ENCODE measurements at places on chromosomes 13 and 19.

DNA sequence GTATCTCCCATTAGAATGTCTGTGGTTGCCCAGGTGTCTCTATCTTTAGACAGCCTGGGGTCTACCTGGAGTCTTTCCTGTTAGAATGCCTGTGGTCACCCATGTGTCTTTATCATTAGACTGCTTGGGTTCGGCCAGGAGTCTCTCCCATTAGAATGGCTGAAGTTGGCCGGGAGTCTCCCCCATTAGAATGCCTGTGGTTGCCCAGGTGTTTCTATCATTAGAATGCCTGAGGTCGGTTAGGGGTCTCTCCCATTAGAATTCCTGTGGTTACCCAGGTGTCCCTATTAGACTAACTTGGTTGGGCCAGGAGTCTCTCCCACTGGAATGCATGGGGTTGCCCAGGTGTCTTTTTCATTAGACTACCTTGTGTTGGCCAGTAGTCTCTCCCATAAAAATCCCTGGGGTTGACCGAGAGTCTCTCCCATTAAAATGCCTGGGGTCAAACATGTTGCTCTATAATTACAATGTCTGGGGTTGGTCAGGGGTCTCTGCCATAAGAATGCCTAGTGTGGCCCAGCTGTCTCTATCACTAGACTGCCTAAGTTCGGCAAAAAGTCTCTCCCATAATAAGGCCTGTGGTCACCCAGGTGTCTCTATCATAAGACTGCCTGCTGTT lies 1448.7 kb downstream of the UQCRFS1 start:
- no peak for DNase-seq

DNA sequence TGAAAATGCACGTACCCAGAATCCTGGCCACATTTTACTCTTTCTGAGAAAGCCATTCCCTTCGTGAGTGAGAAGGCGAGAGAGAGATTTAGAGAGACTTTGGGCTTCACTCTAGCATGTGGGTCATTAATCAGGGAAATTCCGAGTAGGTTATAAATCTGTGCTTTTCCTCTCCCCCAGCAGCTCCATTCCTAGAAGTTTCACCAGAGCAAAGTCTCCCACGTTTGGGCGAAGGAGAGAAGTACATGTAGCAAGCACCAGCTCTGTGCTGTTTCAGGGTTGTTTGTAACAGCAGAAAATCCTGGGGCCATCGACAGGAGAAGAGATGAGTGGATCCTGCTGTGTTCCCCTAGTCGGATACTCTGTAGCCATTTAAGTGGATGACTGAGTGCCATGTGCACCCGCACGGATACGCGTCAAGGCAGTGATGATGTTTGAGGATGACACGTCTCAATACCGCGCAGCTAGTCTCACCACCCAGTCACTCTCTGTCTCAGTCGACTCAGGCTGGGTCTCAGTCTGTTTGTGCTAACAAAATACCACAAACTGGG lies 131.8 kb upstream of the PEG3 start:
- no peak for DNase-seq

DNA sequence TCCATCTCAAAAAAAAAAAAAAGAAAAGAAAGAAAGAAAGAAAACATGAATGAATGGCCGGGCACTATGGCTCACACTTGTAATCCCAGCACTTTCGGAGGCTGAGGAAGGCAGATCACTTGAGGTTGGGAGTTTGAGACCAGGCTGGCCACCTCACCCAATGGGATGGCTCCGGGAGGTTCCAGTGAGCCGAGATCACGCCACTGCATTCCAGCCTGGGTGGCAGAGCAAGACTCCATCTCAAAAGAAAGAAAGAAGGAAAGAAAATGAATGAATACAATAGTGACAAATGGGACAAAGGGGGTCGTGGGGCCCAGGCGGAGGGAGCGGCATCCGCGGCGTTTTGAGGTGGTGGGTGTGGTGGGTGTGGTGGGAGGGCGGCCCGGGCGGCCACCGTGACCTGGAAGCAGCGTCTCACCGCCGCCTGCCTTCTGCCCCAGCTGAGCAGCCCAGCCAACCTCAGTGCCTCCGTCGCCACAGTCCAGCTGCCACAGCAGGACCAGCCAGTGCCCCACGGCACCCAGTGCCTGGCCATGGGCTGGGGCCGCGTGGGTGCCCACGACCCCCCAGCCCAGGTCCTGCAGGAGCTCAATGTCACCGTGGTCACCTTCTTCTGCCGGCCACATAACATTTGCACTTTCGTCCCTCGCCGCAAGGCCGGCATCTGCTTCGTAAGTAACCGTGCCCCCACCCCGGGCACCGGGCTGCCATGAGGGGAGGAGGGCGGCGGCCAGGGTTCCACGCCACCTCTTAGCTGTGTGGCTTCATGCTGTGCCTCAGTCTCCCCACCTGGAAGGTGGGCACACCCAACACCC lies 5.1 kb downstream of the PRTN3 start:
- DNase-seq, result no peak

- DNase-seq, result no peak
Observed at GRCh38 chr13:29411481-29411880, 184.0 kb downstream of the SLC7A1 start.

GRCh38 chr13:43158516-43158915 lies 135.1 kb downstream of the DNAJC15 start:
- DNase-seq, result no peak

- no peak for DNase-seq
Observed at GRCh38 chr13:37134411-37135041, 29.1 kb upstream of the CSNK1A1L start.

GRCh38 chr13:30731361-30732045 lies 3.8 kb upstream of the ALOX5AP start:
- DNase-seq, result no peak

- no peak for DNase-seq
Observed at GRCh38 chr19:4345342-4346019, 2.1 kb downstream of the MPND start.

DNA sequence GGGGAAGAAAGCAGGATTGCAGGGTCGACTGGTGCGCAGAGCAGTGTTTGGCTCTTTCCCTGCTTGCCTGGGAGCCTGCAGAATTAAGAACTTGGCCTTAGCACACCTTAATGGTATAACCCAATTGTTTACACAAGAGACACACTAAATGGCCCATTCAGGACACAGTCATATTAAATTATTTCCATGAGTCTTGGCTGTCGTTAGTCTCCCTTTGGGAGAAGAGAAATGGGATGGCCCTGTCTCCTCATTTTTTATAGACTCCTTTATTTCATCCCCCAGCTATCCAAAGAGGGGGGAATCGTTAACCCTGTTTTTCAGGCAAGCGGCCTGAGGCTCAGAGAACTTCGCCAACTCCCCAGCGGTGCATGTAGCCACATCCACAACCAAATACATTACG lies 282.5 kb downstream of the SUCLA2 start:
- DNase-seq, result no peak

GRCh38 chr19:17327654-17328516 lies 6.8 kb downstream of the ANO8 start:
- DNase-seq, result no peak

DNA sequence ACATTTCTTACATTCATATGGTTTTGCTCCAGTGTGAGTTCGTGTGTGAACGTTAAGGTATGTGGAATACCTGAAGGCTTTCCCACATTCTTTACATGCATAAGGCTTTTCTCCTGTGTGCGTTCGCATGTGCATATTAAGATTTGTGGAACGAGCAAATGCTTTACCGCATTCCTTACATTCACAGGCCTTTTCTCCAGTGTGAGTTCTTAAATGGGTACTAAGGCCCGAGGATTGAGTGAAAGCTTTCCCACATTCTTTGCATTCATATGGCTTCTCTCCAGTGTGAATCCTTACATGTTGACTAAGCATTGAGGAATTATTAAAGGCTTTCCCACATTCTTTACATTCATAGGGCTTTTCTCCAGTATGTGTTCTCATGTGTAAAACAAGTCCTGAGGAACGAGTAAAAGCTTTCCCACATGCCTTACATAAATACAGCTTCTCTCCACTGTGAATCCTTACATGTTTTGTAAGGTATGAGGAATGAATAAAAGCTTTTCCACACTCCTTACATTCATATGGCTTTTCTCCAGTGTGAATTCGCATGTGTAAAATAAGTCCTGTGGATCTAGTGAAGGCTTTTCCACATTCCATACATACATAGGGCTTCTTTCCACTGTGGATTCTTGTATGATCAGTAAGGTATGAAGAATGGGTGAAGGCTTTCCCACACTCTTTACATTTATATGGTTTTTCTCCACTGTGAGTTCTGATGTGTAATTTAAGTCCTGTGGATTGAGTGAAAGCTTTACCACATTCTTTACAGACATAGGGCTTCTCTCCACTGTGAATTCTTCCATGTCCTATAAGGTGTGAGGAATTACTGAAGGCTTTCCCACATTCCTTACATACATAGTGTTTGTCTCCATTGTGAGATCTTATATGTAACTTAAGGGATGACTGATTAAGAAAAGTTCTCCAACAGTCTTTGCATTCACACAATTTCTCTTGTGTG lies 10.7 kb downstream of the ZNF846 start:
- DNase-seq, result no peak

GRCh38 chr19:12482509-12482886 lies 2.1 kb downstream of the ZNF709 start:
- no peak for DNase-seq

GRCh38 chr13:84609716-84610115 lies 727.4 kb upstream of the SLITRK1 start:
- DNase-seq, result no peak

DNA sequence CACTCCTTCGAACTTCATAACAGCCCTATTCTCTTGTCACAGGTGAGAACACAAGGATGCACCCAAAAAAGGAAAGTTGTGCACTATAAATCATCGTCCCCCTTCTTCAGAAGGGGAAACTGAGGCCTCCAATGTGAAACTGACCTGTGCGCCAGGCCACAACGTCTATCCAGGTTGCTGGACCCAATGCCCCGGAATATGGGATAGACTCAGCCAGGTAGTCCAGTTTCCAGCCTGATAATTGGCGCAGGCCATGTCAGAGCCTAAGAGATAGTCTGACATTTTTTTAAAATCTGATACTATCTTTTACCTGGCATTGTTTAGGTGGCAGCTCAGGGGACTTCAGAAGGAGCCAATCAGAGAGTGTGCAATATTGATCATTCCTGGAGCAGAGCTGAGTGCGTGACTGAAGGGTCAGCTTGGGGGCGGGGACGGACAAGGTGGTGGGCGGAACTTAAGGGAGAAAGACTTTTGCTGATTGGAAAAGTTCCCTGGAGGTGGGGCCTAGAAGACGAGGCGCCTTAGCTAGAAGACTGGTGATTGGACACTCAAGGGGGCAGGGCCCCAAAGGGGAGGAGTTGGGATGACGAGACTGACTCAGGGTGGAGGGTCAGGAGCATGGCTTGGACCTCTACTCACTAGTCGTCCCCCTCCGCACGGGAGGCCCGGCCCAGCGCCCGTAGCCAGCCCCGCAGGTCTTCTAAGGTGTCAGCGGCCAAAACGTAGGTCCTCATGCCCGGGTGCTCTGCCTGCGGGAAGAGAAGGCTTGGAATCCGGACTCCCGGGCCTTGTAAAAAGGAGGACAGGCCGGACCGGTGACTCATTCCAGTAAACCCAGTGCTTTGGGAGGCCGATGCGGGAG lies 8.5 kb downstream of the PLEKHA4 start:
- no peak for DNase-seq

GRCh38 chr19:13610039-13610691 lies 103.9 kb upstream of the CACNA1A start:
- DNase-seq, result no peak

DNA sequence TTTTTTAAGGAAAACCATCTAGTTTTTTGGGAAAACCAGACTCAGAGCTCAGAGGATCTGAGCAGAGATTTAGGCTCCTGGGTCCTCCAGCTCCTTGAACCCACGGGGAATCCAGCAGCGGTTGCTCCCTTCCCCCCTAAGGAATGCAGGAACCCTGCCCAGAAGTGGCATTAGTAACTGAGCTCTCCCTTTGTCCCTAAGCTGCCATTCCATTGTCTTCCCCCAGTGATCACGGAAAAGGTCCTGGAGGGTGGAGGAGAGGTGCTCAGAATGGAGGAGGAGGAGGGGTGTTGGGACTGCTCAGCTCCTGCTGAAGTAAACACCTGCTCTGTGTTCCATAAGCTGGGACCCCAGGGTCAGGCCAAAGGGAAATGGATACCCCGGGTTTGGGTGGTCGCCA lies 16.8 kb upstream of the OR1M1 start:
- no peak for DNase-seq

DNA sequence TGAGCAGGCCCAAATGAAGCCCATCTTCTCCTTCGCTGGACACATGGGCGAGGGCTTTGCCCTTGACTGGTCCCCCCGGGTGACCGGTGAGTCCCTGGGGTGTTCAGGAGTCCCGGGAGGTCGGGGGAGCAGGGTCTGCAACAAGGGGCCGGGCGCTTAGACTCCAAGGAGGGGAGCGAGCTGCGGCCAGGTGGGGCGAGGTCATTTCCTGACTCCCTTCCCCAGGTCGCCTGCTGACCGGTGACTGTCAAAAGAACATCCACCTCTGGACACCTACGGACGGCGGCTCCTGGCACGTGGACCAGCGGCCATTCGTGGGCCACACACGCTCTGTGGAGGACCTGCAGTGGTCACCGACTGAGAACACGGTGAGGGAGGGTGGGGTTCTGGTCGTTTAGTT lies 4.7 kb downstream of the GRWD1 start:
- DNase-seq, result no peak

GRCh38 chr13:40352380-40352778 lies 314.1 kb downstream of the FOXO1 start:
- DNase-seq, result no peak

GRCh38 chr19:18662972-18663732 lies 20.3 kb upstream of the CRTC1 start:
- DNase-seq, result no peak

DNA sequence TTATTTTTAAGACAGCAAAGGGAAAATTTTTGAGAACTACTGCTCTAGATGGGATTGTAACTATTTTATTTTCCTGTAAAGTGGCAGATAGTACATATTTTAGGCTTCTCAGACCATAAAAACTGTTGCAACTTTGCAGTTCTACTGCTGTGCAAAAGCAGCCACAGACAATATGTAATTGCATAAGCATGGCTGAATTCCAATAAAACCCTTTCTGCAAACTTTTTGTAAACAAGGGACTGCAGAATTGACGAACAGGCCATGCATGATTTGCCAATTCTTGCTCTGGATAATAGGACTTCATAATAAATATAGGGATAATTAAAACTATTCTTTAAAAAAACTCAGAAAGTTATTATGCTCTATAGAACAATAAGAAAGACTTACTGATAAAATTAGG lies 149.1 kb downstream of the SLITRK5 start:
- no peak for DNase-seq

GRCh38 chr13:112813552-112813951 lies 123.7 kb downstream of the ATP11A start:
- DNase-seq, result no peak

GRCh38 chr19:46748325-46749109 lies 2.3 kb upstream of the STRN4 start:
- no peak for DNase-seq

GRCh38 chr19:18846862-18847548 lies 15.2 kb downstream of the UPF1 start:
- DNase-seq, result no peak

DNA sequence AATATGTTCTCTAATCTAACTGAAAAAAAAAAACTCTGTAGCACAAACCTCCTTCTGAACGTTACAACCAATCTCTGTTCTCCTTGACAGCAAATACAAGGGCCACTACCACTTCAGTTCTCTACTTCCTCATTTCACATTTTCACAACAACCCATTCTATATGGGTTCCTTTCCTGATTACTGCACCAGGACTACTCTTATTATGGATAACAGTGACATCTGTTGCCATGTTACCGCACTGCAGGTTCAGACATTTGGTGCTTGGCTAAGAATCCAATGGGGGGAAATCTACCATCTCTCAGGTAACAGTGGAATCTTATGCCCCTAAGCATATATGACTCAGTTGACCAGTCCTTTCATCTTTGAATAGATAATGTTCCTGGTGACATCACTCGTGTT lies 11.6 kb upstream of the FPR3 start:
- DNase-seq, result no peak

All from cortex of kidney (tissue), 1 donor.